Activated T-helper 1 cell treated with anti-CD3 and anti-CD28 coated beads, Interleukin-2, amount 50 U/mL, for 16 hours (primary cell): ENCODE measurements at places on chromosomes 5 and 9.

DNA sequence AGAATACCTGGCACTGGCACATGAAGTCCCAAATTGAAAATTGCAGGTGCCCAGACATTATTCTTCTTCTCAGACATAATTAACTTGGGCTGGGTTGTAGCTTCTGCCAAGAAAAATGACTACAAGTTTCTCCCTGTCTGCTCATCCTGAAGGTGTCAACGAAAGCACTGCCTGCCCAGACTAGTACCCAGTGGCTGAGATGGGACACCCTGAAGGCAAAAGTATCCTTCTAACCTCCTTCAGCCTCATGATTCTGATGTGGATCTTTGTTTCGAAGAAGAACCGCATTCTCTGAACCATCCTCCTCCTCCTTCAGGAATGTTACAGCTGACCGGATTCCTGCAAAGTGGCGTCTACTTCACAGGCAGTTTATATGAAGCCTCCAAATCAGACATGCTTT, 161.1 kb upstream of the FST start:
- no peak for DNase-seq

GRCh38 chr9:120876842-120877240, at the start of gene PHF19:
TSS of gene PHF19 (minus strand) at chr9:120877188. CDS start at chr9:120874741, 2,447 bp downstream.
- no peak for DNase-seq

- no peak for DNase-seq
These were observed 63.9 kb upstream of the SHB start for GRCh38 chr9:38132956-38133355.

- no peak for DNase-seq
These were observed 5.5 kb downstream of the IL31RA start for GRCh38 chr5:55856516-55857246.

- no peak for DNase-seq
These were observed 35.9 kb upstream of the GAS1 start for GRCh38 chr9:86983249-86983619.

- DNase-seq: no peak
These were observed 8.3 kb downstream of the ADRB2 start for GRCh38 chr5:148834689-148835088.

GRCh38 chr9:35930989-35931388, 21.7 kb downstream of the SPAAR start:
- no peak for DNase-seq

- DNase-seq: no peak
These were observed 651.3 kb downstream of the PTPRD start for GRCh38 chr9:9961487-9961886.

- DNase-seq: no peak
These were observed 53.8 kb downstream of the NR2F1 start for GRCh38 chr5:93636837-93637236.

- no peak for DNase-seq
These were observed 27.0 kb upstream of the PRRC2B start for GRCh38 chr9:131366761-131367401.

DNA sequence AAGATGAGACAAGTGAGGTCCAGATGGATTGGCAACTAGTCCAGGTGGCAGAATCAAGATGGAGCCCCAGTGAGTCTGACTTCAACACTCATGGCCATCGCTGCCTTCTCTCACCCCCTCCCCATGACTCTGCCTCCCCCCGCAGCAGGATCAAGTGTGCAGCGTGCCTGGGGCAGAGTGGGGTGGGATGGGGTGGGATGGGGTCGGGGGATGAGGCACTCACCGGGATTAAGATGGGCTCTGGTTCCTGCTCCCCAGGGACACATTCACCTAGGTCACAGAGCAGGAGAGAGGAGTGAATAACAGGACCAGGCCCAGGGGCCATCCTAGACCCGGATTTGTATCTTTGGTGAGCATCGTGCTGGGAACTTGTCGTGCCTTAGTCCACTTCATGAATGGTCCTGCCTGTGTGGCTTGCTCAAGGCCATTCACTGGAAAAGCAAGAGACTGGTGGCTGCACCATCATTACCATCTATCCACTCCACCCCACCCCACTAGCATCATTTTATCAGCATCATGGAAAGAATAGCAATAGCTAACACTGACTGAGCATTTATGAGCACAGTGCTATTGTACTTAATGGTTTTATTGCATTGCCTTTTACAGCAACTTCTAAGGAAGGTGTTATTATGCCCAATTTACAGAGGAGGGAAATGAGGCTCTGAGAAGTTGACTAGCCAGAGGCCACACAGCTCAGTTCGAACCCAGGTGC, 8.5 kb downstream of the AMBP start:
- no peak for DNase-seq

DNA sequence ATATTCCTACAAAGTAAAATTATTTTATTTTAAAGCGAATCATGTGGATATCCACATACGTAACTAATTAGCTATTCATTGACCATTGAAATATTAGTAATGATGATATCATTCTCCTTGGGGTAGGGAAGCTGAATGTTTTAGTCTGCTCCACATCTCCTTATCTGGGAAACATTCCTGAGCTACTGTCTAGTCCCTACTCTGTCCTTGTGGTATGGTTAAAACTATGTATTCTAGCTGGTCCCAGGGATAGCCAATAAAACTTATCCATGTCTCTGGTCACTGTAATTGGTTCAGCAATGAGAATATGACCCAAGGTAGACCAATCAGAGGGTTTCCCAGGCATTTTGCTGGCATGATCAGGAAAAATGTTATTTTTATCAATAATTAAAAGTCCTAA, 76.0 kb upstream of the DAP start:
- DNase-seq: no peak

- DNase-seq: no peak
These were observed 72.0 kb downstream of the CCNH start for GRCh38 chr5:87340716-87341115.

DNA sequence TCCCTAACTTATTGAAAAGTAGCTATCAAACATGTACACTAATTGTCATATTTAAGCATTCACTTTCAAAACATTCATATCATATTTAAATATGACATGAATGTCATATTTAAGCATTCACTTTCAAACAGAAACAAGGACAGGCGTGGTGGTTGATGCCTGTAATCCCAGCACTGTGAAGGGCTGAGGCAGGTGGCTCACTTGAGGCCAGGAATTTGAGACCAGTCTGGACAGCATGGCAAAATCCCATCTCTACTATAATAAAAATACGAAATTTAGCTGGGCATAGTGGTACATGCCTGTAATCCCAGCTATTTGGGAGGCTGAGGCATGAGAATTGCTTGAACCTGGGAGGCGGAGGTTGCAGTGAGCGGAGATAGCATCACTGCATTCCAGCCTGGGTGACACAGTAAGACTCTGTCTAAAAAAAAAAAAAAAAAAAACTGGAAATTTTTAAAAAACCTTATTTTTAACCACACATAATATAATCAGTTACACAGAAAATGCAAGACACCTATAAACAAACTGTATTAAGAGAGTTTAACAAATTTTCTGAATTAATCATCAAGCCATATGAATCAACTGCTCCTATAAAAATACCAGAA, 88.1 kb downstream of the LPAR1 start:
- DNase-seq: no peak

DNA sequence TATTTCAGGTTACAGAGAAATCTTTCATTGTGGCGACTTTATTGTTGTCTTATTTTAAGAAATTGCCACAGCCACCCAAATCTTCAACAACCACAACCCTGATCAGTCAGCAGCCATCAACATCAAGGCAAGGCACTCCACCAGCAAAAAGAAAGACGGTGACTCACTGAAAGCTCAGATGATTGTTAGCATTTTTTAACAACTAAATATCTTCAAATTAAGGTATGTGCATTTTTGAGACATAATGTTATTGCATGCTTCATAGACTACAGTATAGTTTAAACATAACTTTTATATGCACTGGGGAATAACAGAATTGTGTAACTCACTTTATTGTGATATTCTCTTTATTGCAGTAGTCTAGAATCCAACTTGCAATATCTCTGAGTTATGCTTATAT, 263.4 kb downstream of the TMEM232 start:
- DNase-seq: no peak

DNA sequence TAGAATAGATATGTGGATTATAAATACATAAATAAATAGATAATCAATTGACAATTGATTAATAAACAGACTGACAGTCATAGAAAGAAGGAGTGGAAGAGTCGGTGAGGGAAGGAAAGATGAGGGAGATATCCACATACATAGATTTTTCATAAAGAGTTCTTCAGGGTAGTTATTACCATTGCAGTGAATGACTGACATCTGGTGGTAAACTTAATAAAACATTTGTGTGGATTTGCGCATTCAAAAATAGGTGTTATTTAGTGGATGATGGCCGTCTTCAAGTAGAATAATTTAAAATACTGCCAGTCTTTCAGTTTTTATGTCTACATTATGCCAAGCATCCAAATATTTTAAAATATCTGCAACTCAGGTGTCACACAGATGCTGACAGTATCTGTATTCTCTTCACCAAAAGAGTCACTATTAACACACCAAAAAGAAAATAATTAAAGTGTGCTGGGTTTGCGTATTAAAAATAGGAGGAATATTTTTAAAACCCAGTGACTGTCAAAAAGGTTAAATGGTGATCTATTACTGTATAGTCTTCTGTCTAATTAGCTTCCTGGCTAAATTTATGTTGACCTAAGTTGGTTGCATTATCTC, 78.8 kb downstream of the GIN1 start:
- no peak for DNase-seq

DNA sequence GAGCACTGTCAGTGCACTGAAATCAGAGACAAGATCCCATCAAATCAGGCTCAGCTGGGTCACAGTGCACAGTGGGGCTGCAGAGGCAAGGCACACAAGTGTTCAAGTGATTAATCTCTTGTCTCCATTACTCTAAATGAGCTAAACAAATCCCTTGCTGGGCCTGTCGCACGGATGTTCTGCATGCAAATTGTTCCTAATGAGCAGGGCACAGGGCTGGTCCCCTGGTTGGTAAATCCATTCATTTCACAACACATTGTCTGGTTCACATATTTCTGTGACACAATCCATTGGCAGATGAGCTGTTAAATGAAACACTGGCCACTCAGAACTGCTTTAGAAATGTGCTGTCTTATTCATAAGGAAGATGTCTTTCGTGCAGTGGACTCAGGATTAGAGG, 167.9 kb upstream of the BRINP1 start:
- no peak for DNase-seq

- DNase-seq: no peak
These were observed 106.4 kb upstream of the ASTN2 start for GRCh38 chr9:117521293-117521692.

DNA sequence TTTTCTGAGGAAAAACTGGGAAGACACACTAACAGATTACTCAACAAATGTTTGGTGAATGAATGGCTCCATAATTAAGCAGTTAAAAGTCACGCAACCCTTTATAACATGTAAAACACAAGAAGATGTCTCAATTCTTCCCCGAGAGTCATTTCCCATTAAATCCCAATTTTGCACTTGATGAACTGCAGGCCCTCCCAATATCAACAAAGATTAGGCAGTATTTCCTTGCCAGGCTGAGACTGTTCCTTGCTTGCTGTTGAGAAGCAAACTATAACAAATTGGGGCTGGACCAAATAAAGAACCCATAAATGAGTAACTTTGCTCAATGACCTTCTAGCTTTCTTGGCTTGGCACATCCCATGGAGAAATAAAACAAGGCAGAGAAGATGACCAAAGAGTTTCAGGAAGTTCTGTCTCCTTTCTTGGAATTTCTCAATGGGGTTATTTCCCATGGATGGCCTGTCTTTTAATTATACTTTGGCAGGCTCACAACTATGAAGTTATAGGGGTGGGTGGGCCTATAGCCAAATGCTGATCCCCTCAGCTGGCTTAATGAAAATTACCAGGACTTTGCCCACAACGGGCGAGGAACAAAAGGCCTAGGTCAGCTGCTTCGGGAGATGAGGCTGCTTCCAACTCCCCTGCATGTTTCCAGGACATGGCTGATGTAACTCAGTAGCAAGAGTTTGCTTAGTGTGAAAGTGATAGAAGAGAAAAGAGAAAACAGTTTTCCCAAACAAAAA, 243.1 kb upstream of the RFX3 start:
- no peak for DNase-seq

GRCh38 chr5:132497488-132497997, 7.0 kb upstream of the IRF1 start:
- no peak for DNase-seq

- DNase-seq: no peak
These were observed 1116.2 kb upstream of the EDIL3 start for GRCh38 chr5:85500869-85501268.

DNA sequence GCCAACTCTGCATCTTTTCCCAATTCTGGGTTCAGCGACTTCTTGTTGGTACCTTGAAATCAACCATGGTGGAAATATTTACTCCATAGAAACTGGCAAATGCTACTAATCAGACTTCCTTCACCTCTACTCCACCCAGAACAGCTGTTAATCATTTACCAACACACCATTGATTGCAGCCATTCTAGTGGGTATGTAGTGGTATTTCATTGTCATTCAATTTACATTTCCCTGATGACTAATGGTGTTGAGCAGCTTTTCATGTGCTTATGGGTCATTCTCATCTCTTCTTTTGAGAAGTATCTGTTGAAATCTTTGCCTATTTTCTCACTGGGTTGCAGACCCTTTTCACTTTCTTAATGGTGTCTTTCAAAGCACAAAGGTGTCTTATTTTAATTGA, 122.4 kb upstream of the MSX2 start:
- DNase-seq: no peak

GRCh38 chr5:90911169-90911568, 352.6 kb downstream of the ADGRV1 start:
- no peak for DNase-seq

- DNase-seq: no peak
These were observed 23.1 kb downstream of the PWWP2A start for GRCh38 chr5:160096178-160096577.

DNA sequence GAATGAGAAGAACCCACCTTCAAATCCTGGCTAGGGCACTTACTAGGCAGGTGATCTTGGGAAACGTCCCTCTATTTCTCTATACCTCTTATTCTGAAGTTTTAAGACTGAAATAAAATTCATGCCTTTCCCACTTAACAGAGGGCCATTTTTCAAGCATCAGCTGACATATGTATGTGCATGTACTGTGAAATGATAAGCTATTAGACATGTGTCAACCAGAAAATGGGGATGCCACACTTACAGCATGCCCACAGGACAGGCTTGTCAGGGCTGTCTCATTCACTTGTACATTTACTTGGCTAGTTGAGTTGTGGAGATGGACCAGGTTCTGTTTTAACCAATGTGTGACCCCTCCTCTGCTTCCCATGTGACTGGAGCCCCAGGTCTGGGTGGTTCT, 78.5 kb downstream of the C9orf152 start:
- no peak for DNase-seq

DNA sequence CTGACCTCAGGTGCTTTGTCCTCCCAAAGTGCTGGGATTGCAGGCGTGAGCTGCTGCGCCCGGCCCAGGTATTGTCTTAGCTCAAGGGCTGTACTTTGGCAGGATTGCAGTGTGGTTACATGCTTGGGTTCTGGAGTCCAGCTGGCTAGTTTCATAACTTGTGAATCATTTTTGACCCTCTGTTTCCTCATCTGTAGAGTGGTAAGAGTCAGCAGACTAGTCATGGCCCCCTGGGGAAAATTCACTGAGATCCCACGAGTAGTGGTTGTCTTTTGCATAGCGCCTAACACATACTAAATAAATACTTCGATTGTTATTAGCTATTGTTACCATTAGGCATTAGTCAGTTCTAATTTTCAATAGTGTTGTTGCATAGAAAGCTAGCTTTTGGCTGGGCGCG, 14.3 kb downstream of the PTPA start:
- DNase-seq: no peak
